Stimulated activated CD8-positive, alpha-beta memory T cell treated with anti-CD3 and anti-CD28 coated beads, Interleukin-4, amount 100 ng/mL, for 4 hours (primary cell): ENCODE measurements at places on chromosomes 5 and 9.

DNA sequence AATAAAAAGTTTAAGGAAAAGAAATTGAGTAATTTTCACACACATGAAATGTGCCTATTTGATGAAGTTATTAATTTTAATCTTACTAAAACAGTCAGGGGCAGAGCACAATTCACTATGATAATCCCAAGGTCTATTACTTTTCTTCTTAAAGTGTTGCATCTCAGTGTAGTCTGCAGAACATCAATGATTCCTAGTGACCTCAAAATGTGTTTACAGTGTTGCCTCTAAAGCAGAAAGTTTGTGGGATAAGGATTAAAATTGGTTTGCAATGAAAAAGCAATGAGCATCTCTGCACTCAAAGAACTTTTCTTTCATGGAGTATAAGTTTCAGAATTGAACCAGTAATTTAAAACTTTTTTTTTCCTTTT lies 63.0 kb downstream of the CEP120 start:
- no peak for DNase-seq

DNA sequence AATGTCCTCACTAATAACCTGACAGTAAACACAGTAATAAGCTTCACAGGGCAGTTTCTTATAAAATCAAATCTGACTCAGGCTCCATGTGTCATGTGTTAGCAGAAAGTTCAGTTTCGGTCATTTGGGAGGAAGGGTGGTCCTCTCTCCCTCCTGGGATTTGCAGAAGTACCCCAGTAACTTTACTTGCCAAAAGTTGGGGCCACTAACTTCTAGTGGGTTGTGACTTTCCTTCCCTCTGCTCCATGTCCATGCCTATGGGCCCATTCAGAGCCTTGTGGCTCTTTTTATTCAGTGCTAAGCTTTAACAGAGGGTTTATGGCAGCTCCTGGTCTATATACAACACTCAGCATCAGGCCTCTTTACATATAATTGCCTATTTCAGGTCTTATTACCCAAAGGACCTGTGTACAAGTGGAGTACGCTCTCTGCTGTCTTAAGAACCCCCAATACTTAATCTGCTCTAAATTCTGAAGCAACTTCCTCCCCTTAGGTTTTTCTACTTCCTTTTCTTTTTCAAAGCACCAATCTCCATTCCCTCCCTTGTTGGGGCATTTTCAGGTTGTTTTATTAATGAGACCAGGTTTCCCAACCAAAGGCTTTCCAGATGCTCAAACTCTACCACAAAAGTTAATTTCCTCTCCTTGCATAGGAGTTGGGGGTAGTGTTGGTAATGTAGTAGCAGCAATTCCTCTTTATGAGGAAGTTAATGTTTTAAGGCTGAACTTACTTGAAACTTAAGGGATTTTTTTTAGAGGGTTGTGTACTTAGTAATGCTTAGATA lies 107.7 kb downstream of the CCDC192 start:
- DNase-seq, result no peak

GRCh38 chr5:104052558-104053352 lies 490.2 kb upstream of the NUDT12 start:
- DNase-seq, result no peak

DNA sequence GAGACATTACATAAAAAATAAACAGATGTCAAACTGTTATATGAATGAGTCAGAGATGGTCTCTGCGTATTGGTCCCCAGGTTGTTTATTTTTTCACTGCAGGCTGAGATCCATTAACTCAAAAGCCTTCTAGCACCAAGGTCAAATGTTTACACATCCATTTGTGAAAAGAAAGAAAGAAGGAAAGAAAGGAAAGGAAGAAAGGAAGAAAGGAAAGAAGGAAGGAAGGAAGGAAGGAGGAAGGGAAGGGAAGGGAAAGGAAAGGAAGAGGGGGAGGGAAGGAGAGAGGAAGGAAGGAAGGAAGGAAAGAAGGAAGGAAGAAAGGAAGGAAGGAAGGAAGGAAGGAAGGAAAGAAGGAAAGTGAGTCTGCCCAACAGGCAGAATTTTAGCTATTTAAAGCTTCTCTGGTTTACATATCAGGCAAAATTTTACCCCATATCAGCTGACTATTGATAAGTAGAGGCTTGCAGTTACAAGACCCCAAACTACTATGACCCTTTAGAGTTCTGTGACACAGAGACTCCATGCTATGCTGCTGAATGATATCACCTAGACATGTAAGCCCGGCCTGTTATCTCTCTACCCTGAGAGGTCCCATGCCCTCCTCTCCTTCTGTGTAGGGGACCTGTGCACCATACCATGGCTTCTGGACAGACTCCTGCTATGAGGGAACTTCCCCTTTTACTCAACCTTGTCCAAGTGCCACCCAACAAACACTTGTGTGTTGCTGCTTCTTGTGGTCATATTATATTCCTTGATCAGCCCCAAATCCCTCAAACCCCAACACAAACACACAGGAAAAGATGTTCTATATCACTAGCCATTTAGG lies 59.0 kb downstream of the DRD1 start:
- no peak for DNase-seq
